ENCODE measurements at places on chromosomes 6 and 20. TPM values are rescaled to one million over a fixed set of nuclear protein-coding genes. Genes with fewer than 3 reads are reported as not detected.

- no peak for DNase-seq
Measured at GRCh38 chr6:143842461-143842901, 657 bp upstream of the LTV1 start.

The TRIM31 gene
- polyA plus RNA-seq: not detected

The VSTM2L gene
- 46.5 TPM for polyA plus RNA-seq

- DNase-seq: no peak
Measured at GRCh38 chr6:11055127-11055627, 11.1 kb upstream of the ELOVL2 start.

- DNase-seq: no peak
Measured at GRCh38 chr6:121285041-121285440, 49.2 kb downstream of the TBC1D32 start.

GRCh38 chr20:18254615-18255014, 33.7 kb upstream of the ZNF133 start:
- no peak for DNase-seq

- peak; percentile 56 for DNase-seq
Measured at GRCh38 chr6:143400258-143401067, 50.0 kb downstream of the ADAT2 start.

DNA sequence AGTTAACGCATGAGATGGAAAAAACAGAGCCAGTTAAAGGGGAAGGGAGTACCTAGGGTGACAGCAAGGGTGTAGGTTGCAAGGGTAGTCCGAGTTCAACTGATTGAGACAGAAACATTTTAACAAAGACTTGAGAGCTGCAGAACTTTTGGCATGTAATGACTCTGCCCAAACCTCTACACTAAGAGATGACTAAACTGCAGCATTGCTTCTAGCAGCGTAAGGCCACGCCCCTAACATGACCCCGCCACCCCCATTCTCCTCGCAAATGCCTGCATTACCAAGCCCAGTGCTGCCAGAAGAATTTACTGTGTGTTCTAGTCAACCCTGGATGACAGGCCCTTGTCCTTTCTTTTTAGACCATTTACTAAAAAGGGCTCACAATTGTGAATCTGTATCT, 6.3 kb upstream of the HINT3 start:
- DNase-seq: no peak

- DNase-seq: no peak
Measured at GRCh38 chr6:74177506-74177905, 481.5 kb downstream of the CD109 start.

DNA sequence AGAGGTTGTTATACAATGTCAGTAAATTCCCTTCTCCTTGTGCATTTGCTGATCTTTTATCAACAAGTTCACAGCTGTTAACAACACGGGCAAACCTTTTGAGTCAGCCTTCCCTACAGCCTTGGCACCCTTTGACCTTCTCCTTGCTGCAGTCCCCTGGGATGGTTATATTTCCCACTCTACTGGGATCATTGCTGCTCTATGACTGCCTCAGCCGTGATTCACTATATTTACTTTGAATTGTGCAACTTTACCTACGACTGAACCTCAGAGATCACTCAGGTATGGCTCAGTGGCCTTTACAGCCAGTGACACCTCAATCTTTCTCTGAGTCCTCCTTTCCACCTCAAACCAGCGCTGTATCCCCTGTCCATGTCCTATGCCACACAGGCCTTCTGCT, 1293.3 kb downstream of the EPHA7 start:
- DNase-seq: no peak

The LPA gene
- polyA plus RNA-seq: 0.05 TPM

DNA sequence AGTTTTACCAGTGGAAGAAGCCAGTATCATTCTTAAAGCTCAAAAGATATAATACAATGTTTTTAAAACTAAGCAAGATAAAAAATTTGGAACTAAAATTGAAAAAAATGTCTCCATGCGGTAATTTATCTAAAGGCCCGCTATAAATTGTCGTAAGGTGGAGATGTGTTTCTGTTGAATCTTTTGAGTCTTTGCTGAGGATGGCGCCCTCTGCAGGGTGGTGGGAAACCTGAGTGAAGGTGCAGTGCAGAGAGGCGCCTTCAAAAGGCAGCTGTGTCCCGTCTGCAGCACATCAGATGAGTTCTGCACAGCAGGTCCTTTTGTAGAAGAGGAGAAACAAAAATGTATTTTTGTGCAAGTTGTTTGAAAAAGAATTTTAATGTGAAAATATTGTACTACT, 29.4 kb upstream of the KIF25 start:
- peak; percentile 38 for DNase-seq

- DNase-seq: no peak
Measured at GRCh38 chr6:46014046-46014445, 1.6 kb downstream of the CLIC5 start.

DNA sequence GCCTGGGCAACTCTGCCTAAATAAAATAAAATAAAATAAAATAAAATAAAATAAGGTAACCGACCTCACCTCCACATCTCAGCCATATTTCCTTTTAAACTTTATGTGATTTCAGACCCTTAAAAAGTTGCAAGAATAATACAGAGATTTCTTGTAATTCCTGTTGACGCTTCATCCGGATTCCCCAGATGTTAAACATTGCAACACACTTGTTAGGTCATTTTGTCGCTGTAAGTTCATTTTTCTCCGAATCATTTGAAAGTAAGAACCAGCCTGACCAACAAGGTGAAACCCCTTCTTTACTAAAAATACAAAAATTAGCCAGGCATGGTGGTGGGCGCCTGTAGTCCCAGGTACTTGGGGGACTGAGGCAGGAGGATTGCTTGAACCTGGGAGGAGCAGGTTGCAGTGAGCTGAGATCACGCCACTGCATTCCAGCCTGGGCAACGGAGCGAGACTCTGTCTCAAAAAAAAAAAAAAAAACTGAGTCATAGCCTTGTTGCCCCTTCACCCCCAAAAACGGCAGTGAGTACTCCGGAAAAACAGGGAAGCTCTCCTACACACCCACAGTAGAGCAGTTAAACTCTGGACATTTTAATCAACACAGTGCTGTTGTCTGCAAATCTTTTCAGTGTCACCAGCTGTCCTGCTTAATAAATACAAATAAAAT, 5.9 kb downstream of the PYGB start:
- DNase-seq: no peak

The TBX18 gene
- 1.4 TPM for polyA plus RNA-seq

The TREML1 gene
- polyA plus RNA-seq: not detected

DNA sequence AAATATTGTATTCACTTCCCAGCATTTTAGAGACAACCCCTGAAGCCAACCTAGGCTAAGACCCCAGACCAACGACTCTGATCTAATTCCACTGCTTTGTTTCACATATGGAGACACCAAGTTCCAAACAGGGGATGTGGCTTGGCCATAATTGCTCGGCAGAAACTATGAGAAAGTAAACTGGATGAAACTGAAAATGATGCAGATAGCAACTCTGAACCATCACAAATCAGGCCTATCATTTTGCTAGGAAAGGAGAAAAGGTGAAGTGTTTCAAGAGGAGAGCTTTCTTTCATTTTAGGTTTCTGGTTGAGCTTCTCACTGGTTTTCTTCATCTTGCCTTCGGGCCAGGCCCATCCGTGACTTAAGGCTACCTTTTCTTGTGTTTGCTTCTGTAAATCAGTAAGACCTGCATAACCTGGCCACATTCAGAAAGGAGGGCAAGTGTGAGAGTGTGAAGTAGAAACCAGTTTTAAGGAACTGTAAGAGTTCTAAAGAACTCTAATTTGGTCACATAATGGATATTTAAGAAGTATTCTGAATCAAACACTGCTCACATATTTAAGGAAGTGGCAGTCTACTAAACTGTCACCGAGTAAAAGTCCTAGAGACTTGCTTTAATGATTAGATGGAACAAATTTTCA, 105.8 kb downstream of the BACH2 start:
- no peak for DNase-seq

The LRRC73 gene
- polyA plus RNA-seq: 6.2 TPM

DNA sequence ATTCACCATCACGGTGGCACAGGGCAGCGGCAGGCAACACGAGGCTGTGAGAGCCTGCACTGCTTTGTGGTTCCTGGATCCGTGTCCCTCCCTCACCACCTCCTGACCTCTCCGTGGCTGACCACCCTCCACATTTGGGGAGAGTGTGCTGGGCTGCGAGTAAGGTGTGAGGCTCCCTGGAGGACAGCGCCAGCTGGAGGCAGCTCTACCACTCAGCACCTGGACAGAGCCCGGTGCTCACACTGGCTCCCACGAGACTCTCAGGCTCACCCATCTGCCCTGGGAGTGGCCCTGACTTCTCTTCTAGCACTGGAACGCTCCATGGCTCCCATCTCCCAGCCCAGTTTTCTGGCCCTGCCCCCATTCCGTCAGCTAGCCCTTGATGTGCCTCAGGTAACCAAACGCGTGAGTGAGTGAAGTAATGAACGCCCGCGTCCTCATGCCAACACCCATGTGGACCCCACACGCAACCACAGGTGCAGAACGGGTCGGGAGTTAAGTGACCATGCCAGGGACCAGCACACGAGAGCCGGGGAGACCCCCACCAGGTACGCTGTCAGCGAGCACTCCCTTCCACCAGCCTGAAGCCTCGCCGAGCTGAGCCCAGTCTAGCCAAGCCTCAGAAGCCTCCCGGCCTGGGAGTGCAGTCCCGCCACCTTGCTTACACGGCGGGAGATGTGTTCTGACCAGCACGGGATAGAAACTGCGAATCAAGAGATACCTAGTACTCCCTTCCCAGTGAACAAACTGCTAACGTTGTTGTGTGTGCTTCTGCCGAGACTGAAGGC, 137.2 kb downstream of the WDR27 start:
- DNase-seq: no peak

GRCh38 chr6:168189200-168190013, 110.4 kb upstream of the FRMD1 start:
- no peak for DNase-seq

GRCh38 chr6:153167907-153168306, 36.8 kb upstream of the RGS17 start:
- no peak for DNase-seq

The OTOR gene
- not detected for polyA plus RNA-seq

- DNase-seq: no peak
Measured at GRCh38 chr6:148818939-148819575, 72.2 kb downstream of the UST start.

DNA sequence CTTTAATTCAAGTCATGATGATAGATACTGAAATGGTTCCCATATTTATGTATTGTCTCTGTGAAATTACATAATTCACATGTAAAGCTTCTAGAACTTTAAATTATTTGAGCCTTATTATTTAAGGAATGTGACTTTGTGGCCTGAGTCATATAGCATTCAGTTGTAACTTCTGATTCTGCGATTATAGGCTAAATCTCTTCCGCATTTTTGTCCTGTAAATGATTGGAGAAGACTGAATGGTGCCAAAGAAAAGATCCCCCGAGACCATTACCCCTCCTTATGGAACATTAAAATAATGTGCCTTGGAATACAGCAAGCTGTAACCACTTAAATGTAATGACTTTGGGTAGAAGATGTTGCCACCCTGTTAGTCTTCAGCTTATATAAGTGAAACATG, 63.3 kb upstream of the MAP7 start:
- no peak for DNase-seq

GRCh38 chr6:2623295-2623694, 127.4 kb downstream of the MYLK4 start:
- DNase-seq: no peak

The VAPB gene
- polyA plus RNA-seq: 93.3 TPM

DNA sequence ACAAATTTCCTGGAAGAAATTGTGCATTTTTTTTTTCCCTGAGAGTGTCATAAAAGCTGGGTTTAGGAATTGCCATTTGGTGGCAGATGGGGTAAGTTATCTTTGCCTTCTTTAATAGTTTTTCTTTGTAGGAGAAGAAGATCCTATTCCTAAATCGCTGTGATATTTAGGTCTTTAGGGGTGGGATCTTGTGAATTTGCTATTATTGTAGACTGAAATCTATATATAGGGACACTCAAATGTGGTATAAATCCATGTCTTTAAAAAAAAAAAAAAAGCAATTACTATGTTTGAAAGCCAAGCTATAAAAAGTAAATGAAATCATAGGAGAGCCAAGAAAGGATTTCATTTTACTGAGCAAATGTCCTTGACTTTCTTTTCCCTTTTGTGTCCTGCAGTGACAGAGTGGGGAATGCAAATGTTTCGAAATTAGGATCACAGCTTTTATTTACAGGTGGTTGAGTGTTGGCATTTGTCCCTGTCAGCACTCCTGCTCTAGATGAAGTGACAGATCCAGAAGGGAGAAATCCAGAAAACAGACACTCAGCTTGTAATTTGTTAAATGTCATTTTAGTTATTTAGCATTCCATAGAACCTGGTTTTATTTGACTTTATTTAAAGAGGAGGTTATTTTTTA, 29.4 kb downstream of the TIAM2 start:
- peak; percentile 98 for DNase-seq

GRCh38 chr20:45946149-45946970, 11.9 kb downstream of the PCIF1 start:
- DNase-seq: no peak

DNA sequence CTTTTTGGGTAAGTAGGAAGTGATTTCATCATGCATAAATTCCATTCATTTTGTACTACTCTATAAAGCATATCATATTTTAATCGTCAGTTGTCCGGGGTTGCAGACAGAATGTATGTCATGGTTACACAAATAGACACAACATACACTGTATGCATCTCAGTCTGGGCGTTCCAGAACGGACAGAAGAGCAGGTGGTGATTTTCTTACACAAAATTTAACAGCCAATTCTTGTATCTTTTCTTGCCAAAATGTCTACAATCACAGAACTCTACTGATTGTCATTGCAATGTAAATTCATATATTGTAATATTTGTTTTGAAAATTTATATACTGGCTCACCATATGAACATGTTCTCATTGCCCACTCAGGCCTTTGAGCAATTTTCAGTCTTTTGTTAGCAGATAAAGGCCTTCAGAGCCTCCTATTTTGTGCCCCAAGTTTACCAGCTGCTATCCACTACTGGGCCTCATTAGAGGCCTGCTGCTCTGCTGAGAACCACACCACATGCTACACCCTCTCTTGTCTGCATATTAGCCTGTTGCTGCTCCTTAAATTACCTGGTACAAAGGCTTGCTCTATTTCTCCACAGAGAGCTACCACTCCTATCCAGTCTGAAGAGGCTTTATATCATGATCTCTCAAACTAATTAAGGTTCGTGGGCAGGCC, 61.5 kb downstream of the PRDM13 start:
- DNase-seq: peak; percentile 80

The ID4 gene
- polyA plus RNA-seq: 99.6 TPM

DNA sequence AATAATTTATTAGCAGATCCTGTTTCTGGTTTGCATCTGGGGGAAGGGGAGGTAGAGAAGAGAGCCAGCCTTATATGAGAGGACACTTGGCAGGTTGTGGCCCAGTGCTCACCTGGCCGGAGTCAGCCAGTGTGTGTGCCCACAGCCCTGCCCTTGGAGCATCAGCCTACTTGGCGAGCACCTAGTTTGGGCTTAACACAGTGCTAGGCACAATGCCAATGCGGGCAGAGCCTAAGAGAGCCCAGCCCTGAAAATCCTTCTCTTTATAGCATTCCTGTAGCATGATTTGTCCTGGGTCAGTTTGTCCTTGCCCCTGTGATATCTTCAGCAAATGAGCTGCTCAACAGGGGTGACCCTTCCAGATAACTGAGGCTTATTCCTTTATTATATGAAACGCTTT, 73.0 kb downstream of the SLX4IP start:
- no peak for DNase-seq
